NCI-H2029 (cell line): ENCODE measurements at places on chromosomes 5 and 9.

DNA sequence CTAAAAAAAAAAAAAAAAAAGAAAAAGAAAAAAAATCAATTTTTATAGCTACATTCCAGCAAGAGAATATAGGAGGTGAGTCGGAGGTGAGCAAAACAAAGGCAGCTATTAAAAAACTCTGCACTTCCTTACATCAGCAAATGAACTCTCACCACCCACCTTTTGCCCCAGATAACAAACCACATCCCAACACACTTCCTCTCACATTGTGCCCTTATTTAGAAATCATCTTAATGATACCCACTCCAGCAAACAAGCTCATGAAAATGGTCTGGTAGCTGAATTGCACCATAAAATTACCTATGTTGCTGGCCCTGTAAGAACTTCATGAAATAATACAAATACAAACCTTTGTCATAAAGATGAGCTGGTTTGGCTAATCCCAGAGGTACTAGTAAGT, 82.9 kb downstream of the CEMIP2 start:
- DNase-seq: no peak

- no peak for DNase-seq
Measured at GRCh38 chr5:179731791-179732411, 721 bp upstream of the MAML1 start.

DNA sequence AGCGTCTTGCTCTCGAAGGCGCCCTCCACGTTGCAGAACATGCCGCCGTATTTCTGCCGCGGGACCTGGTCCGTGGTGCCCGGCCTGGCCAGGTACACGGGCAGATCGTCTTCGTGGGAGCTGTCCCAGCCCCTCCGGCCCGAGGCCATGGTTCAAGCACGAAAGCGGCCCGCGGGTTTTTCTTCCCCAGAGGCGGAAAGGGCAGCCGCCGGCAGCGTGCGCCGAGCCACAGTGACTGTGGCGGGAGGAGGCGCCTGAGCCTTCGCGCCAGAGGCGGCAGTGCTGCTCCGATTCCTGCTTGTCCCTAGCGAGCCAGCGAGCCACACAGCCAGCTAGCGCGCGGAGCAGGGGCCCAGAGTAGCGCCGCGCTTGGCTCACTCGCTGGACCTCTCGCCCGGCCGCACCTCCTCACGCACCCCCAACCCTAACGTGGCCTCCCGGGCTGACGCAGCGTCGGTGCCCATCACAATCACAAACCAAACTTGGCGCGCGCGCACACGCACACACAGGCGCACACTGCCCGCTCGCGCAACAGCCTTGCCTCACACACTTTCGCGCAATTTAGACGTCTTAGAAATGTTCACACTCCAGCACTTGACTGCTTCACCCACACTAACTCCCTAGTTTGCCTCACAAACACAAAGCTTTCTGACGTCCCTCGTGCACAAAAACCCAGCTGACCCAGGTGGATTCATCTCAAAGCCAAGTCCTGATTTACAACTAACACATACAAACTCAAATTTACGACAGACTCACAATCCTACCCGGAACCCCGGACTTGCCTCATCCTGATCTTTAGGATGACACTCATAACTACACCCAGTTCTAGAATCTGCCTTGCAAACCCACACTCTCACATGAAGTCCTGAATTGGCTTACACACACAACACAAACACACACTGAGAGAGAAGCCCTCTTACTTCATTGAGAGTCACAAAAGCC, at the start of gene DPYSL3:
TSS of gene DPYSL3 (minus strand) at position 359 of the 942 bp plus-strand sequence. CDS start at position 149, 210 bp downstream.
- DNase-seq: peak; percentile 69

DNA sequence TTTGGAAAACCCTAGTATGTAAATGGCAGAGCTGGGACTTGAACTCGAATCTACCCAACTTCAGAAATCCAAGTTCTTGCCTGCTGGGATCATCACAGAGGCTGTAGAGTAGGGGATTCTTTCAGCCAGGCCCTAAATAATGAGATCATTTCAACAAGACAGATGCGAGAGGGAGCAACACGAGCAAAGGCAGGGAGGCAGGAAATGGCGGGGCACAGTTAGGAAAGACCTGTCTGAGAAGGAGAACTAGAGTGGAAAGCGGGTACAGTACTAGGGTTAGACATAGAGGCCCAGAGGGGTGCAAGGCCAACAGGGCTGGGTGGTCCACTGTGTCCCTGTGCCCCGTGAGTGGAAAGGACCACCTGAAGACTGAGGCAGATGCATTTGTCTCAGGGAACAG, 46.1 kb downstream of the MVB12B start:
- DNase-seq: no peak

- DNase-seq: no peak
Measured at GRCh38 chr5:31470608-31471007, 61.3 kb downstream of the DROSHA start.

- peak; percentile 0 for DNase-seq
Measured at GRCh38 chr9:84697509-84698114, 28.1 kb downstream of the NTRK2 start.

DNA sequence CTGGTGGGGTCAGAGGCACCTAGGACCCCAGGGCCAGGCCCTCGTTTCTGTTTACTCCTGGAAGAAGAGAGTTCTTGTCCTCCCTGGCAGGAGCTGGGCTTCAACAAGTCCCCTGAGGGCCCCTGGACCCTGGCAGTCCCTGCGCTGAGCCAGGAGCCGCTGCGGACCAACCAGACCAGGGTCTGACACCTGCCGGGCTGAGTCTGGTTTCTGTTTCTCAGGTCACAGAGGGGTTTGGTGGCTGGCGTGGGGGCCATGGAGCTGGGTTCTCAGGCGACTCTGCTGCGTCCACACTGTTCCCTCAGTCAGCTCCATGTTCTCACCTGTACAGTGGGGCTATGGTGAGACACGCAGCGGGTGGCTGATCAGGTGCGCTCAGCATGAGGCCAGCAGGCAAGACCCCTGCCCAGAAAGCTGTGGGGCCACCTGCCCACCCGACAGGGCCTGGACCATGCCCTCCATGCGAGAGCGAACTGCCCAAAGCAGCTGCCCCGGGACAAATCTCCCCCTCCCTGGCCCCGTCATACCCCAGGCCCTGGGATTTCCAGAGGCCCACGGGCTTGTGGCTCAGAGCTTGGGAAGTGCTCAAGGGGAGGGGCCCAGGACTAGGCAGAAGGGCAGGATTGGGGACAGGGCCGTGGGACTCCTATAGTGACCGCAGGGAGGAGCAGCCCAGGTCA, 17.9 kb upstream of the NOTCH1 start:
- DNase-seq: no peak

DNA sequence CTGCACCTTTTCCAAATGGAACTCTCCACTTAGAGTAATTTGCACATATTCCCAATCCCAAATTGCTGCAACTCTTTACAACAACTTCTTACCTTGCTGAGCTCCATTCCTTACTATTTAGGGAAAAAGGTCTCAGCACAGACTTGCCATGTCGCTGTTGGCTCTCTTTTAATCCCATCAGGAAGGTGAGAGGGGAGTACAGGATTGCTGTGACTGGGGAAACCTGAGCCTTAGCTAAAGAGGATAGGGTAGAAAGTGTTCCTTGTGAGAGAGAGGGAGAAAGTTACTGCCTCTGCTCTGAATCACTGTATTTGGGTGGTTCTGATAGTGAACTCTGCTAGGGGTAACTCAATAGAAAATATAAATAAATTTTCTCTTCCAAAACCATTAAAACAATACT, 43.7 kb upstream of the GABRA1 start:
- no peak for DNase-seq

- DNase-seq: no peak
Measured at GRCh38 chr5:94793816-94794198, 175.3 kb downstream of the SLF1 start.

- DNase-seq: no peak
Measured at GRCh38 chr9:108496846-108497245, 358.9 kb downstream of the ACTL7B start.

DNA sequence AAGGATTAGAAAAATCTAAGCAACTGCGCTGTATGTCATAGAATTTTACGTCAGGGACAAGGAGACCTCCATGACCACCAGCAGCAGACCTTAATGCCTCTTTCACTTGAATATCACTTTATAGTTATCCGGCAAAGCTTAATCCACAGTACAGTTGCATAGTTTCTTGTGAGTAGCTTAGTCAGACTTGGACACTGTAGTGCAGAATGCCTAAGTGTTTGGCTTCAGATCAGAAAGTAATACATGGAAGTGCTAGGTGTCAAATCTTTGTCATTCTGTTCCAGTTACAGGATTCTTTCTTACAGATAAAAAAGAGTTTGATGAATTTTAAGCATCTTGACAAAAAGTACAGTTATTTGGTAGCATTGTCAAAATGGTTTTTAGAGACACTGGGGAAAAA, 239.9 kb upstream of the PAPPA start:
- no peak for DNase-seq

DNA sequence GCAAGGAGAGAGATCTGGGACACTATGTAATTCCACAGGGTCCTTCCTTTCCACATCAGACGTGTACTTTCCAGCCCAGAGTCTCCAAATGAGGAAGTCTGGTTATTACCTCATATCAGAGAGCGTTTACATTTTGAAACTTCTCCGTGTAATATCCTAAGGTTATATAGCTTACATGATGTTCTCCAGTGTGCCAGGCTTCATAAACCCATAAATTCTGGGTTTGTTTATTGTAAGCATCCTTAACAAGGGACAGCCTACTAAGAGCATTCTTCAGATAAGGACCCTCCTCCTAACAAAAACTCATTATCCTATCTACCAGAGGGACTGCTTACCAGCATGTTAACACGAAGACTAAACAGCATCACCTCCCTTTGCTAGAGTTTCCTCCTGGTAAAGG, 17.9 kb downstream of the SRFBP1 start:
- no peak for DNase-seq

DNA sequence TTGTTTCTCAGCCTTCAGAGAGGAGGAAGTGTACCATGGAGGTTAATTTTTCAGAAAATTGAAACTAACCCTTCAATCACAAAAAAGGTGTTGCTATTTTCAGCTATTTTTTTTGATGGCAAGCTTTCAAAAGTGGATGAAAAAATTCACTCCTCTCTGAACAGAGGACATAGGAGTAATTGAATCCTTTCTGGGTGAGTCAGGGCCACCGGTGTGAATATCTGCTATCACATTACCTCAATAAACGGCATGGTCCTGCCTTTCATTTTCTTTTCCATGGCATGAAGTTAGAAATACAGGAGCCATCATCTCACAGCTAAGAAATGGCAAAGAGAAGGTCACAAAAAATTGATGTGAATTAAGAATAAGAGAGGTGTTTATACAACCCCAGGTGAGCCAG, 90.2 kb upstream of the CCDC112 start:
- DNase-seq: no peak

GRCh38 chr5:125835293-125836172, 587.7 kb upstream of the GRAMD2B start:
- no peak for DNase-seq

DNA sequence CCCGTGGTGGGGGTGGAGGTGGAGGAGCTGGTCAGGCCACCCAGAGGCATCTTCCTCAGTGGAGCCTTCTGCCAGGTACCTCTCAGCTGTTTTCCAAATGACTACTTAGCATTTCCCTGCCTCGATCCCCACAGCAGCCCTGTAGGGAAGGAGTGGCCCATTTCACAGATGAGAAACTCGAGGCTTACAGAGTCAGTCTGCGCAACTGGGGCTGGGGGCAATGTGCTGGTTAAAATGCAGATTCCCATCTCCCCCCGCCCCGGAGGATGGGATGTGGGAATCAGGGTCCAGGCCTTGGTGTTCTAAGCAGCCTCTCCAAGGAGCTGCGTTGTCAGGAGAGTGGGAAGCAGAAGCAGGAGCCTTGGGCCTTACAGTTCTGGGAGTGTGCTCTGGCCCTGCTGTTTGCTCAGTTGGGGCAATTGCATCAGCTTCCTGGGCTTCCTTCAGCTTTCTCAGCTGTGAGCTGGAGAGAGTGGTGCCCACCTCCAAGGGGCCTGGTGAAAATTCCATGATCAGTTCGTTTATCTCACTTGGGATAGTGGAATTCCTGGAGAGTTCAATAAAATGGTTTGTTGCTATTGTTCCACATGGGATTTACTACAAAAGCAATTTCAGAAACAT, 19.4 kb downstream of the ERGIC1 start:
- no peak for DNase-seq

DNA sequence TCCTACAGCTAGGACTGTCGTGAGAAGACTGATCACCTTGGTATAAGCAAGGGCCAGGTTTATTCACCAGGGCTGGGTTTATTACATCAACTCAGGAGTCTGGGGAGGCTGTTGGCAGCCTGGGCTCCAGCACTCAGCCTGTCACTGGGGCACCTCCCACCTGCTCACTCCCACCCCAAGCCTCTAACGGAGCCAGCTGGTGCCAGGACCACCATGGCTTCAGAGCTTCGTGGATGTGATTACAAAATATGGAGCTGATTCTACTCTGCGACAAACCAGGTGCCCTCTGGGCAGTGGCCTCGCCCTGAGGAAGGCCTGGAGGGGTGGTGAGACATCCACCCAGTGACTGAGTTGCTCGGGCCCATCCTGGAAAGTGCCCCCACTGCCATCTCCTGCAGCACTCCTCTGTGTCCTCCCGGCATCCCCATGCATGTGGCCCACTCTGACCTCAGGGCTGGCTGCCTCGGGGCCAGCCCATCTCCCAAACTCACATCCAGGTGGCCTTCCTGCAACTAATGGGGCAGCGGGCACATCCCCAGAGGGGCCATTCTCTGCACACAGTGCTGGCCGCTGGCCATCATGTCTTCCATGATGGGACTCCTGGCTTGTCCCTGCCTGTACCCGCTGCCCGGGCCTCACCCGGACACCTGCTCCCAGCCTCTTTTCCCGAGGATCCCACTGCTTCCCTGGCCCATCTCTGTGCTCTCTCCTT, 49.6 kb downstream of the SECISBP2 start:
- DNase-seq: no peak

DNA sequence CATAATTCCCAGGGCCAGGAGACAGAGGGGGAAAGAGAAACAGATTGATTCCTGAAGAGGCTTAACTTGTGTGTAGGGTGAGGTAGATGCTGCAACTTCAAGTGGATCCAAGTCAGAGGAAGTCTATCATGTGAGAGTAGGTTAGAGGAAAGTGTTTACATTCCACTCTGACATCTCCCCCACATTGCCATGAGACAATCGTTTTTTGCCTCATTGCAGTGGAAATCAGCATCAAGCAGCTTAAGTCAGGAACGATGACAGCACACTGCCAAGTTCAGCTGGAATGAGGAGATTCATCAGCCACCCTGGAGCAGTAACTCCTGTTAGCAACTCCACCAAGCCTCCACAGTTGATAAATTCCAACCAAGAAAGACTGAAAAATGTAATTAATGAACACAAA, 689.7 kb upstream of the MEF2C start:
- no peak for DNase-seq

- peak; percentile 66 for DNase-seq
Measured at GRCh38 chr5:172640822-172641358, at the start of gene NEURL1B. TSS of gene NEURL1B (plus strand) at chr5:172641263. CDS start at chr5:172641407, 144 bp downstream.

DNA sequence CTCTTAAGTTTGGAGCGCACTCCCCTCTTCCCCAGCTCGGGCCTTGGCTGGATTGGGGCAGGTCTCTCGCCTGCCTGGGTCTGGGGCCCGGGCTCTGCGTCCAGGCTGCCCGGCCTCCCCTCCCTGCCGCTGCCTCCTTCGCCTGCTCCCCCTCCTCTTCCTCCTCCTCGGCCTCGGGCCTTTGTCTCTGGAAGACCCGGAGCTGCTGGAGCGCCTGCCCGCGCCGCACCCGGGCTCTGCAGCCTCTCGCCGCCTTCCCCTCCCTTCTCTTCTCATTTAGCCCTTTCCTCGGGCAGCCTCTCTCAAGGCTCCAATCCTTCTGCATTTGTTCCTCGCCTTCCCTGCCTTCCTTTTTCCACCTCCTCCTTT, 218.5 kb downstream of the C9orf50 start:
- DNase-seq: no peak
